ENCODE measurements at places on chromosomes 6 and 20.

DNA sequence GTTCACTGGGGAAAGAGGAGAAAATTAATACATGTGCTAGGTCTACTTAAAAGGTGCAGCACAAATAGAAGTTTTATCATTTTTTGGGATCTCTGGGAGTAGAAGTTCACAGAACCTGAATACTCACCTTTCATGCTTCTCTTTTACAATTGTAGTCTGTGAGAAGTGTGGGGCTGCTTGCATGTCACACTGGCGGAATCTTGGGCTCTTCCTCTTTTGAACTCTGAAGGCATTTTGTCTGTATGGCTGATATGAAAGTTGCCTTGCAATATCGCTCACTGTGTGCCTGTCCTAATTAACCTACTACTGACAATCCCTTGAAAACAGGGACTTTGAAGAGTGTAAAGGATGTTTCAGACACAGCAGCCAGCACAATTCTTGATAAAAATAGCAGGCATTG, 65.9 kb upstream of the CLDN20 start:
- DNase-seq, result no peak

DNA sequence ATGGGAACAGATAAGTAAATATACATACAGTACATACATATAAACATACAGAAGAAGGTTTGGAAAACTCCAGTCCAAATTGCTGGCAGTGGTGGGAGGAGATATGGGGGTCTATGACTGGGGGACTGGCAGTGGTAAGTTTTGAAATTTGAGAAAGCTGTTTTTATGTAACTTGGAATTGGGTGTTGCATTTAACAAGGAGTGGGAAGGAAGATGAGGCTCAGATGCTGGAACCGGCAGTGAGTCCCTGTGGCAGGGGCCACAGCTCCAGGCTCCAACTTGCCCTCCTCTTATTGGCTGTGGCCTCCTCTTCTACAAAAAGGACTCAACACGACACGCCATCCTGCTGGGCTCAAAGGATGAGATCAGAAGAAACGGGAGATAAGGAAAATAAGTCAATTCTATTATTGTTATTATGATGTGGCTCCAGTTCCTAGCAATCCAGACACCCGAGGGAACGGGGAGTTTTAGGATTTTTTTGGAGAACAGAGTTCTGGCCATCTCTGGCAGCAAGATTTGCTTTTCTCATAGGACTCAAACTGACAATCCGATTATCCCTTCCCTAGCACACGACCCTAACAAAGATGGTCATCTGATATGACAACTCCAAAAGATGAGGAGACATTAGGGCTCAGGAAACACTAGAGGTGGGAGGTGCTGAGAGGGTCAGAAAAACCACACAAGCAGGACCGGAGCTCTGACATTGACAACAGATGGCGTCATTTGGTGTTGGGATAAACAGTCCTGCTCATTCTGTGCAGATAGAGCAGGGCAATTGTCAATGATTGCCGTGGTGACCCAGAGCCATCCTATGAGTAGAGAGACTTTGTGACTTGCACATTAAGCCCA, 6.0 kb upstream of the TGM2 start:
- no peak for DNase-seq

DNA sequence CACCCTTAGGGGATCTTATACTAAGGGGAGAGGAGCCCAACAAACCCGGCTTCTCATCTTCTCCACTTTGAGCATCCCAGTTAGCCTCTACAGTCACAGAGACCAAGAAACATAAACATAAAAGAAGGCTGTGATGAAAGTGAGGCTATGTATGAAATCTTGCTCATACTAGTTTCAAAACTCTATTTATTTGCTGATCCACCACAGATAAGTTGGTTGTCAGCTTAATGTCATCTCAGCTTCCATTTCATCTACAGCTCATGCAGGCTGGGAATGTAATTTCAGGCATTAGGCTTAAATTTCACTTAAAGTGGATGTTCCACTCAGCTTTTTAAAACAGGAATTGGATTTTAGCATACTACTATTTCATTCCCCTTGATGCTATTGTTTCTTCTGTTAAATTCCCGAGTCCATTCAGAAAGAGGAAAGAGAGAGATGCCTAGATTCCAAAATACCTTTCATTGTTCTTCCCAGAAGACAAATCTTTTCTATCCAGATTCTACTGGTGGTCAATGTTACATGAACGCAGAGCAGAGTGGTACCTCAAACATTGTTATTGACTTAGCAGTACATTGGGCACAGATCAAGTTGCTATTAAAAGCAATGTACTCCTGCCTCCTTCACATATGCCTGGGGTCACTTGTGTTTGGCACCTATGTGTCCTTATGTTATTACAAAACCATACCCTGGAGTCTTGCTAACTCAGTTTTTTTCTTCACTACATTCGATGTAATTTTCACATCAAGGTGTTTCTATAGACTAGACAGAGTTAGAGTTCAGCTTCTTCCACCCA, 149.0 kb downstream of the HACE1 start:
- no peak for DNase-seq

- no peak for DNase-seq
These were observed 716 bp downstream of the SHPRH start for GRCh38 chr6:145963216-145964068.

- no peak for DNase-seq
These were observed 97.3 kb upstream of the FOXA2 start for GRCh38 chr20:22681591-22682248.

DNA sequence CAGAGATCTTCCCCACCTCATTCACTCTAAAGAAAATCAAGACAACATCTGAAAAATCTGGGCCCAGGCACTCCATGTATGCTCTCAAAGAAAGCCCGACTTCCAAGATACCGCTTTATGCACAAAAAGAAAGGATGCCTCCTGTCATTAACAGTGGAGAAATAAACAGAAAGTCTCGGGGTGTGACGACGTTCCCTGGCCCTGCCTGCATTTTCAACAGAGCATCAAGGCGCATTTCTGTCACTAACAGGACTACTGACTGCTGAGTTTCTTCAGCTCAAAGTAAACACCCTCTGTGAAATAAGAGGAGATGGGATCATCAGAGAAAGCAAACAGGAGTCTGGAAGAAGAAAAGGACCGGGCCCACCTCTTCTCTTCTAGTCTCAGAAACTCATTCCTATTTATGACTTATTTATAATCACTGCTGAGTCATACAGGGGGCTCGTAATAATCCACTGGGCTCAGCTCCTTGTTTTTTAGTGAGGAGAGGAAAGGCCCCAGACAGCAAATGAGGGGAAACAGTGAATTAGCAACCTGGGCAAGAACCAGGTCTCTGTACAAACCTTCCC, 99.7 kb downstream of the ZMYND8 start:
- no peak for DNase-seq

GRCh38 chr6:72855471-72855870, 233.6 kb downstream of the KCNQ5 start:
- no peak for DNase-seq

GRCh38 chr20:12166053-12166717, 248.5 kb downstream of the BTBD3 start:
- DNase-seq, result no peak

GRCh38 chr6:100924534-100925227, 43.6 kb upstream of the ASCC3 start:
- no peak for DNase-seq

DNA sequence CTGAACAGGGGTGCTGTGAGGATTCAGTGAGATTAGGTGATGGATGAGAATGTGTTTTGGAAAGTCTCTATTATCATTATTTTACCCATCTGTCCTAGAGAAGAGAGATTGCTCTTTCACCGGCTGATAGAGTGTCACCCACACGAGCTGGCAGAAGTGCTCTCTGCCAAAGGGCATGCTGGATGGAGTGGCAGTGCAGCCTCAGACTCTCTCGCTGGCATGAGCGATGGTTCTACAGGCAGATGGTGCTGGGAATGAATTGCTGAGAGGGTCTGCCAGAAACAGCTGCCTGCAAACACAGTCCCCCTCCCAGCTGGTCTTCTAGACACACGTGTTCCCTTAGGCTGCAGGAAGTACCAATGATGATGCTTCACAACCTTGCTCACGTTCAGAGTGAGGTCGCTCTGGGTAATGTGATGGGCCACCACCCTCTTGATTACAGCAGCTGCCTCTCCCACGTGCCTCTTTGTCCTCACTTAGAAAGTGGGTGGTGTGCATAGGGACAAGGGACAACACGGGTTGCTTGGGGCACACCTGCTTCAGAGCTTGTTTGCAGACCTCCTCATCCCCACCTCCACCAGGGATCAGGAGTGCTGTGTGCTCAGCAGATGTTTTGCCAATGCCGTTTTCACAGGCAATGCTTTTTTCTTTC, 84.7 kb downstream of the FOXA2 start:
- peak; percentile 92 for DNase-seq

- DNase-seq, result no peak
These were observed 125.2 kb upstream of the PMEPA1 start for GRCh38 chr20:57835074-57835452.

GRCh38 chr6:75281653-75282052, 2.9 kb downstream of the TMEM30A start:
- DNase-seq, result no peak

- DNase-seq, result no peak
These were observed 17.5 kb downstream of the PTPRA start for GRCh38 chr20:2890742-2891141.

- DNase-seq, result no peak
These were observed 23.0 kb downstream of the CEBPB start for GRCh38 chr20:50213531-50214106.

DNA sequence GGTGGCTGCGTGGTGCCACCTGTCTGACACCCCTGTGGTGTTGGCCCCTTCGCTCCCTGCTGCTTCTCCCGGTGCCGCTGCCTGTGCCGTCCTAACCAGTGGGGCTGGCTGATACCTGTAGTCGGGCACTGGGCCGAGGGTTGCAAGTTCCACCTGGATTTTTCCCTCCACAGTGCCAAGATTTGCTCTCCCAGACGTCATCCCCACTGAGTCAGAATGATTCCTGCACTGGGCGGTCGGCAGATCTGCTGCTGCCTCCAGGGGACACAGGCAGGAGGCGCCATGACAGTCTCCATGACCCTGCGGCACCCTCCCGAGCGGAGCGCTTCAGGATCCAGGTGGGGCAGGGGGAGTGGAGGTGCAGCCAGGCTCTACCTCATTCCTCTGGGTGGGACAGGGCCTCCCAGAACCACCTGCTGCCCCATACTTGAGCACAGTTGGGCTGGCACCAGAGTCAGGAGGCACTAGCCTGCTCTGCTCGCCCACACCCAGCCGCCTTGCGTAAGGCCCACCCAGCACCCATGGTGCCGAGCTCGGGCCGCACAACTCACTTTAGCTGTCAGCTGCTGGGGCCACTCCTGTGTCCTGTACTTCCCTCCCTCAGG, 60.2 kb downstream of the TCP11 start:
- DNase-seq, result no peak

- DNase-seq, result no peak
These were observed 154.4 kb upstream of the STMND1 start for GRCh38 chr6:16947375-16948015.

All from NCI-H774 (cell line).